ENCODE measurements at places on chromosomes 13 and 19.

DNA sequence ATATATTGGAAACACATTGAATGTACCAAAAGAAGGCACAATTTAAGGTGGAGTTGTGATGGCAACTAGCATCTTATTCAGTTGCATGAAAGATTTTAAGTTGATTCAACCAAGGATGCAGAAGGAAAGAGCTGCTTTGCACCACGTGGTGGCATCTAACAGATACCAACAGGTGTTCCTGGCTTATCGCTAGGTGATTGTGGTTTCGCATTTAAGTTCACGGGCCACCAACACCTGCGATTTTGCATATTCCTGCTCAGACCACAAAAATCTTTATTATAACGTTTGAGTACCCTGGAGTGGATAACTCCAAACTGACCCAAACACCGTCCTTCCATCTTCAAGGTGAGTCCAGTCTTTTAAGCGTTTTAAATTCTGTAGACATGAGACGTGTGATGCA, 45.3 kb downstream of the RGCC start:
- DNase-seq, result no peak

- no peak for DNase-seq
Measured at GRCh38 chr19:48221628-48222027, 34.1 kb downstream of the CARD8 start.

DNA sequence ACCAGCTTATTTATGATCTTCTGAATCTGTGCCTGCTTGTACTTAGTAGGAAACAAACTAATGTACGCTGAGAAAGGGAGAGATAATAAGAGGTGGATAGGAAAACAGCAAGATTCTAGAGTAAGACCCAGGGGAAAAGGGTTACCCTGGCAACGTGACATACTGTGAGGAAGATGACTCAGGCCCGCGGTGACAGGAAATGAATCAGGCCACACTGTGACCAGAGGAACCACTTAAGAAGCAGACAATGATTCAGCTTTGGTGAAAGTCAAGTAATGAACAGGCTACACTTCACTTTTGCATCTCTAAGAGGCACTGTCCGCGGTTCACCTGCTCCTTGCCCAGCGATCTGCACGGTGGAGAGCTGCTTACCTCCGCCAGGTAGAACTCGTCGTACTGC, 158.2 kb downstream of the NALCN start:
- peak; percentile 91 for DNase-seq

DNA sequence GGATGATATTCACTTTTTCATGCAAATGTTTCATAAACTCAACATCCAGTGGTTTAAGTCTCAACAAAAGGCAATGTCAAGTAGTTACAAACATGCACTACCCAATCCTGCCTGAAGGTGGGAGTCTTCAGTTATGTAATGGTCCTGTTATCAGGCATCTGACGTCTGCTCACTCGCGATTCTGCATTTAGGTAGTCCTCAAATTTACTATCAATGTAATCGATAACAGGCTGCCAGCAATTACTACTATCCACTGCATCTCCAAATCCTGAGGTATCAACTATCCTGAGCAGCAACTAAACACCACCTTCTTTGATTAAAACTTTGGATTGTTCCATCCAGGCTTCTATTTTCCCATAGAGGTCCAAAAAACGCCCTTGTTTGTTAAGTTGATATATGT, 51.2 kb downstream of the NLRP12 start:
- peak; percentile 48 for DNase-seq

GRCh38 chr19:14536926-14537692, 7.7 kb downstream of the TECR start:
- DNase-seq, result peak; percentile 75

- DNase-seq, result peak; percentile 91
Measured at GRCh38 chr19:37932985-37933936, 26.3 kb downstream of the SIPA1L3 start.

GRCh38 chr13:98975822-98976261, 2.0 kb downstream of the DOCK9 start:
- no peak for DNase-seq

DNA sequence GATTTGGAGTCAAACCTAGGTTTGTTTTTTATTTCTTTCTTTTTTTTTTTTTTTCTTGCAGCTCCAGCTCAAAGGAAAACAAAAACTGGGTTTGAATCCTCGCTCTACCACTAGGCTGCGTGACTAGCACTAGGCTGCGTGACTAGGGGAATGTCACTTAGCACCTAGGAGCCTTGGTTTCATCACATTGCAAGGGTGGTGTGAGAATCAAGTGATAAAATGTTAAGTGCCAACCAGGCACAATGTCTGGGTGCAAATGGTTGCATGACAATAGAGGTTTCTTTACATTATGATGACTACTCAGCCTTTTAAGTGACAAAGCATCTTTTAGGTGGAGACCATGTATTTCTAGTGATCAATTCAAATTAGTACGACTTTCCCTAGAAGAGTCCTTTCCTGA, 27.9 kb downstream of the RCBTB2 start:
- no peak for DNase-seq

DNA sequence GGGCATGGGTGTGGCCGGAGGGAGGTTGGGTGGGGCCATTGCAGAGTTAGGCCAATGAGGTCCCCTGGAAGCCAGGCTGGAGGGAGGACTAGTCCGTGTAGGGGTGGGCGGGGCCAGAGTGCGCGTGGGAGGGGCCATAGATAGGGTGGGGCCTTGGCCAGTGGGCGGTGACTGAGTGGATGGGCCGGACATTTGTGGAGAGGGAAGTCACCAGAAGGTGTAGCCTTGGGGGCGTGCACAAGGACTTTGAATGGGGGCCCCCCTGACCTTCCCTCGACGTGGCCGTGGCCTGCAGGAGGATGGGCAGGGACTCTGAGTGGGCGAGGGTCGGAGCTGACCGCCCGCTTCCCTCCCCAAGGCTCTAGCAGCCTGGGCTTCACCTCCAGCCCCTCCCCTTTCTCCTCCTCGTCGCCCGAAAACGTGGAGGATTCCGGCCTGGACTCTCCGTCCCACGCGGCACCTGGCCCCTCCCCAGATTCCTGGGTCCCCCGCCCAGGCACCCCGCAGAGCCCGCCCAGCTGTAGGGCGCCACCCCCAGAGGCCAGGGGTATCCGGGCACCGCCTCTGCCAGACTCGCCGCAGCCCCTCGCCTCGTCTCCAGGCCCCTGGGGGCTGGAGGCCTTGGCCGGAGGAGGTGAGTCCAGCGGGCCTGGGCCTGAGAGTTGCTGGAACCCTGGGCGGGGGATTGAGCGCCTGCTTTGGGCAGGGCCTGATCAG, 16.5 kb upstream of the B3GNT3 start:
- peak; percentile 73 for DNase-seq

DNA sequence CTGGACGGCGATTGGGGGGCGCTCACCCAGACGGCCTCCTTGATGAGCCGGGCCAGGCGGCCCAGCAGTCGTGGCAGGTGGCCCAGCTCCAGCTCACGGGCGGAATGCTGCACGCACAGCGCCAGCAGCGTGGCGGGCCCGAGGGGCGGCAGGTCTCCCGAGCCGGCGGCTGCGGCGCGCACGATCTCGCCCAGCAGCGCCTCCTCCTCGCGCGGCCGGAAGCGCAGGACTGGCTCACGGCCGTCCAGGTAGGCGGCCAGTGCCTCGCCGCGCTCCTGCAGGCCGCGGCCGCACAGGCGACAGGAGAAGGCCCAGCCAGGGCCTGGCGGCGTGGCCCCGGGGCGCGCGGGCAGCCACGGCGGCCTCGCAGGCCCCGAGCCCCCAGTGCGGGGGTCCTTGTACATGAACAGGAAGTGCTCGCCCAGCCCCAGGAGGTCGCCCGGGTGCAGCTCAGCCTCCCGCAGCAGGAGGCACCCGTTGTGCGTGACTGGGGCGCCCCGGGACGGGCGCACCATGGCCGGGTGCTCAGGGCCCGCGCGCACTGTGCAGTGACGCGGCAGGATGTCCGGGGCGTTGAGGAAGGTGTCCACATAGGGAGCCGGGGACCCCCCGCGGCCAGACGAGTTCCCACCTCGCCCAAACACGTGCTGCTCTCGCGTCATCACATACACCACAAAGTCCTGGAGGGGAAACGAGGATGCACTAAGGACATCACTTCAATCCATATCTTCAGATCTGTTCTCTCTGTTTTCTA, 9.6 kb upstream of the MAMSTR start:
- peak; percentile 15 for DNase-seq

GRCh38 chr19:19315444-19315843, 4.9 kb downstream of the SUGP1 start:
- no peak for DNase-seq

DNA sequence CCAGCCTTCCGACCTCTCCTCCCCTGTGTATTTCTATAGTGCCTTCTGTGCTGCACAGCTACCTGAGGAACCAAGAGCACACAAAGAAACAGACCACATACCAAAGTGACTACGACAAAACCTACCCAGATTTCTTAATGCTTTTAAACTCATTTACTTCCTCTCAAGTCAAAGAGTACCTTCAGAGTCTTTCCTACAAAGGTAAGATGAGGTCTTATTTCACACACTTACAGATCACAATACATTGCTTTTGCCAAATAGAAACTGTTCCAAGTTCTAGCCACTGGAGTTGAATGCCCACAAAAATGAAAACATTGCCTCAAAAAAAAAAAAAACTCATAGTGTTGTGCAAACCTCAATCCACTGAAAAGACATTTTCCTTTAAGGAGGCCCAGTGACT, 36.4 kb downstream of the TEX26 start:
- DNase-seq, result no peak

DNA sequence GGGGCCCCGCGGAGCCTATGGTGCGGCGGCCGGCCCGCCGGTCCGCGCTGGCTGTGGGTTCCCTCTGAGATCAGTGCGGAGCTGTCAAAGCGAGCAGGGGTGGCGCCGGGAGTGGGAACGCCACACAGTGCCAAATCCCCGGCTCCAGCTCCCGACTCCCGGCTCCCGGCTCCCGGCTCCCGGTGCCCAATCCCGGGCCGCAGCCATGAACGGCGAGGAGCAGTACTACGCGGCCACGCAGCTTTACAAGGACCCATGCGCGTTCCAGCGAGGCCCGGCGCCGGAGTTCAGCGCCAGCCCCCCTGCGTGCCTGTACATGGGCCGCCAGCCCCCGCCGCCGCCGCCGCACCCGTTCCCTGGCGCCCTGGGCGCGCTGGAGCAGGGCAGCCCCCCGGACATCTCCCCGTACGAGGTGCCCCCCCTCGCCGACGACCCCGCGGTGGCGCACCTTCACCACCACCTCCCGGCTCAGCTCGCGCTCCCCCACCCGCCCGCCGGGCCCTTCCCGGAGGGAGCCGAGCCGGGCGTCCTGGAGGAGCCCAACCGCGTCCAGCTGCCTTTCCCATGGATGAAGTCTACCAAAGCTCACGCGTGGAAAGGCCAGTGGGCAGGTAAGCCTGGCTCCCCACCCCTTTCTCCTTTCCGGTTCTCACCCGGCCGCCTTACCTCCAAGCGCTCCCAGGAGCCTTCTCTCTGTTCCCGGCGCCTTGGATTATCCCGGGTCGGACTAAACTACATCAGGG, at the start of gene PDX1:
PDX1 (plus strand) TSS at position 67 of the 743 bp plus-strand sequence; CDS start at position 206, 139 bp downstream.
- DNase-seq, result peak; percentile 53

DNA sequence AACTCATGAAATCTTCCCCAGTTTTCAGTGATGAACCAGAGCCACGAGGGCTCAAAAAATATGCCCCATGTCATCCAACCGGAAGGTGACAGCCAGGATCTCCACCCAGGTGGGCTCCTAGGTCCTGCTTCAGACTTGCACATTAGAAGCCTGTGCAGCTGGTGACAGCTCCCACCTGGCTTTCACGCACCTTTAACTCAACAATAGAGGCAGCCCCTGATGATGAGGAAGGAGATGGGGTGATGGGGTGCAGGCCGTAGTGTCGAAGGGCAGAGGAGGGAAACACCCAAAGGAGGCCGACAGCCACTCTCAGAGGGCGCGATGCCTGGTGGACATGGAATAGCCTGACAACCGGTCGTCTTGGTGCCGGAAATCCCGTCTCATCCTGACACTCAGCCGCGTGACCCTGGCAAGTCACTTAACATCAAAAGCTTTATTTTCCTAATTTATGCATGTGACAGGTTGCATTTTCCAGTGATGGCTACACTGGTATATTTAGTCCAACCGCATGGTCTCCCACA, 118.0 kb downstream of the SOX1 start:
- DNase-seq, result no peak

- peak; percentile 52 for DNase-seq
Measured at GRCh38 chr13:94305463-94305862, 174.0 kb downstream of the DCT start.

- DNase-seq, result peak; percentile 63
Measured at GRCh38 chr19:48999481-49000325, 6.0 kb downstream of the RUVBL2 start.

GRCh38 chr19:41373993-41374392, 2.3 kb upstream of the TMEM91 start:
- no peak for DNase-seq

GRCh38 chr13:72960541-72960940, 98.3 kb upstream of the KLF5 start:
- DNase-seq, result peak; percentile 14

DNA sequence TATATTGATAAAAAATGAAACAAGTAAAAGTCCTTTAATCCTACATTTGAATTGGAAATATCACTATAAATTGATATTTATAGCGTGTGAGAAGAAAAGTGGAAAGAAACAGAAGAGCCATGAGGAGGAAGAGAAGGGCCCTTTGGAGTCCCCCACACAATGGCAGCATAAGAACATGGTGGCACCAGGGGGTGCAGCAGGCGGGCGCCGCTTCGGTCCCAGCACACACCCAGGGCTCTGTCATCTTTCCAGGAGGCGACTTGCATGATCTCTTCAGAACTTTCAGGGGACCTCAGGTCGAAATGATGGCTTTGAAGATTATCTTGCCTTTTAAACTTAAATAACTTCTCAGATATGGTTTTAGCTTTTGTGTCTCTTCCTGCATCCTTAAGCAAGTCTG, 91.8 kb downstream of the TUBGCP3 start:
- DNase-seq, result no peak

- peak; percentile 59 for DNase-seq
Measured at GRCh38 chr13:66915596-66916185, 314.4 kb downstream of the PCDH9 start.

- no peak for DNase-seq
Measured at GRCh38 chr13:39321574-39321973, 281.4 kb downstream of the LHFPL6 start.

DNA sequence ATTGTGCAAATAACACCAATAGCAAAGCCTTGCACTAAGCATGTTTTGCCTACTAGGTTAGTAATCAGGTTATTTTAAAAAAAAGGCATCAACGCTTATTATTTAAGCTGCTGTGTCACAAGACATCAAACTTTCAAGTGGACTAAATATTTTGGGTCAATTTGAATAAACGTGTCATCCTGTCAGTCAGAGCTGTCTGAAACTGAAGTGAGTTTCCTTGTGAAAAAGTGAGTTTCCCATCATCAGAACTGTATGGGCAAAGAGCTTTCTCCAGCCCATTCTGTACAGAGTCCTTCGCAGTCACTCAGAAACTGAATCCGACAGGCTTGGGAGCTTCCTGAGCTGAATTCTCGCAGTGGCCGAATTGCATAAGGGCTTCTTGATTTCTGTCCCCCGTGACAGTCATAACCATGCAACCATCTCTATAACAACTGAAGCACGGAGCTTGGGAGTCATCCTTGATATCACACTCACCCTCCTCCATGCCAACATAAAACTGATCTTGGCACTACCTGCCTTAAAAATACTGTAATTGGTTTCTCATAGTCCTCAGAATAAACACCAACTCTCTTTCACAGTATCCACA, 139.8 kb downstream of the MIPEP start:
- DNase-seq, result peak; percentile 47

DNA sequence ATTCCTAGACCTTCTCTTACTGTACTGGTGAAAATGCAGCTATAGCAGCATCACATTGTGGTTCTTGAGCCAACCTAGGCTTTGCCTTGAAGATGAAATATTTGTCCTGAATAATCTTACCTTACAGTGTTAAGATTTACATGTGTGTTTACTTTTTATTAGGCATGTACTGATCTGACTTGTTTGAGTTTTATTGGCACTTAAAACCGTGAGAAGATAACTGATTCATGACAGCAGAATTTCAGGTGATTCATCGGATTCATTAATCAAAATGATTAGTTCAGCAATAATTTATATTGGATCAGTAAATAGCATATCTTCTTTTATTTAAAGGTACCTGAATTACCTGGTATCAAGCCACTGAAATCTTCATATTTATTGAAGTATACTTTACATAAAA, 296.3 kb downstream of the KLF5 start:
- no peak for DNase-seq
